Inflammatory macrophage treated with lipopolysaccharide for 4 hours (primary cell): ENCODE measurements at places on chromosomes 13 and 19.
A peak's percentile ranks its signal among the peaks of the same experiment; 100 is the strongest.

DNA sequence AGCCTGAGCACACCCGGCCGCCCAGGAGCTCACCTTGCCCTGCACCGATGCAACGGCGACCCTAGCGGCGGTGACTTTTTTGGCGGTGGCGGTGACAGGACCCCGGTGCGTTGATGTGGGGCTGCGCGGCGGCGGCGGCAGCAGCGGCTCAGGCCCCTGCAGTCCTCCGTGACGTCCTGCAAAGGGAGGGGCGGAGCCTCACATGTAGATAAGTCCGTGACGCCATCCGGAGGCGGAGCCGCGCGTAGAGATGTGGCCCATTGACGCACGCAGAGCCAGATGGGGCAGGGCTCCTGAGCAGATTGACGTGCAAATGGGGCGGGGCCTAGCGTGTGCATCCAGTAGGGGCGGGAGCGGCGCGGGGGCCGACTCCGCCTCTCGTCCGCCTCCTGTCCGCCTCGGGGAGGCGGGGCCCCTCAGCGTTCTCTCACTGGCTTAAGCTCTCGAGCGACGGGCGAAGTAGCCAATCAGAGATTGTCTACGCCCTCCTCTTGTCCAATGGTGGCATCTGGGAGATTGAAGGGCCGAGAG is at the start of gene RAB3A:
TSS of gene RAB3A (minus strand) at position 180 of the 531 bp plus-strand sequence. CDS start 1,302 bp downstream, outside the sequence.
- peak; percentile 100 for DNase-seq

DNA sequence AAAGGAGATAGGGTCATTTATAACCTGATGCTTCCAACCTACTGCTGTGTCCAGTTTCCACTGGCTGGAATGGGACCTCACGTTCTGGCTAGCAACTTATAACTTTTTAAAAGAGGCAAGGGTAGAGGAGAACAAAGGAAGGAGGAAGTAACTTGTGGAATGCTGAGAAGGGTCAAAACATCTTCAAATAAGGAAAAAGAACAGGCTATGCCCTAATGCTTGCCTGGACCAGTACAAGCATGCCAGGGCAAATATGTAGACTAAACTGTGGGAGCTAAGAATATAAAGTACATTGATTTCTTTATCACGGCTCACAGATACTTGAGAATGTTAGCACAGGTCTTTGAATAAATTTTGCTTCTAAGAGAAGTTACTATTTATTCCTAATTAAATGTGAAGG is 1.5 kb upstream of the ZNF561 start:
- no peak for DNase-seq

DNA sequence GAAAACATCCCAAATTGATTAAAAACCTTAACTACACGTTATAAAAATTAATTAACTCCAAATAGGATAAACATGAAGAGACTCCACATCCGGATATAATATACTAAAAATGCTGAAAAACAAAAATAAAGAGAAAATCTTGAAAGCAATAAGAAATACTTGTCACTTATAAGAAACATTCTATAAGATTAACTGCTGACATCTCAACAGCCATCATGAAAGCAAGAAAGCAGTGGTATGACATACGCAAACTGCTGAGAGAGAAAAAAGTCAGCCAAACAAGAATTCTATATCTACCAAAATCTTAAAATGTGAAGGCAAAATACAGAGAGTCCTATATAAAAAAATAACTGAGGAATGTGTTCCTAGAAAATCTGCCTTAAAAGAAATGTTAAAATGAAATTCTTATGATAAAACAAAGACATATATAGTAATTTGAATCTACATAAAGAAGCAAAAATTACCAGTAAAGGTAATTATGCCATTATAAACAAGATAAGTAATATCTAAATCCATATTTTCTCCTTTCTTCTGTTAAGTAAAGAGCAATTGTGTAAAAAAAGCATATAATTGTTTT is 1851.1 kb downstream of the PCDH9 start:
- no peak for DNase-seq

DNA sequence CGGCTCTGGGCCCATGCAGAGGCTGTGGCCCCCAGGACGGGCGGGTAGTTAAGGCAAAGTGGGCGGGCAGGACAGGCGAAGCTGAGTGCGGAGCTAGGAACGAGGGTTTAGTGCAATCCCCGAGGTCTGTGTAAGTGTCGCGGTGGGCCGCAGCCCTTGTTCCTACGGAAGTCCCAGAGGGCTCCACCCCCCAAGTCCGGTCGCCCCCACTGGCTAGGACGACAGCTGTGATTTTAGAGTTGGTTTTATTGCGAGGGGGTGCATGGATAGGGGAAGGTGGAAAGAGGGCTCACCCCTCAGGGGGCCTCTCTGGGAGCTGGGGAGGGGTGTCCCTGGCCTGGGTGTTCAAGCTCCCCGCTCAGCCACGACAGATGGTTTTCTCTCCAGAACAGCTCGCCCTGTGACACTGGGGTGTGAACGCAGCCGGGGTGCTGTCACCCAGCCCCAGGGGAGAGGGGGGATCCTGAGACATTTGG is 21.7 kb downstream of the ZBTB7A start:
- no peak for DNase-seq

GRCh38 chr19:55346725-55347441 is 7.2 kb downstream of the KMT5C start:
- no peak for DNase-seq

GRCh38 chr13:29567411-29567810 is 28.1 kb downstream of the SLC7A1 start:
- DNase-seq = no peak

- DNase-seq = no peak
Observed at GRCh38 chr13:63636316-63636993, 2220.8 kb upstream of the PCDH20 start.
